ENCODE measurements at places on chromosomes 4 and X.

DNA sequence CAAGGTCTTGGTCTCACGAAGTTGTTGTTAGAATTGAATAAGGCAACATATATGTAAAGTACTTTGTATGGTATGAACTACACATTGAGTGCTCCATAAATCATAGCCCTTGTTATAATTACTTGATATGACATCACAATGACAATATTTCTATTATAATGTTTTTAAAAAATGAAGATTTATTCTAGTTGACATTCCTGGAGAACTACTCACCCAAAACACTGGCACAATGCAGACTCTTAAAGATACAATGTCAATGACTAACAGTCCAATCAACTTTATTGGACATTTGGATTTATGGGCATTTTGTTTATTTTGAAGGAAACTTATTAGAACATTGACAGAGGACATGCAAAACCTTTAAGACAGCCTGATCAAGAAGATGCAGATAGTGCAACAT, 55.3 kb downstream of the ASB9 start:
- DNase-seq = no peak

DNA sequence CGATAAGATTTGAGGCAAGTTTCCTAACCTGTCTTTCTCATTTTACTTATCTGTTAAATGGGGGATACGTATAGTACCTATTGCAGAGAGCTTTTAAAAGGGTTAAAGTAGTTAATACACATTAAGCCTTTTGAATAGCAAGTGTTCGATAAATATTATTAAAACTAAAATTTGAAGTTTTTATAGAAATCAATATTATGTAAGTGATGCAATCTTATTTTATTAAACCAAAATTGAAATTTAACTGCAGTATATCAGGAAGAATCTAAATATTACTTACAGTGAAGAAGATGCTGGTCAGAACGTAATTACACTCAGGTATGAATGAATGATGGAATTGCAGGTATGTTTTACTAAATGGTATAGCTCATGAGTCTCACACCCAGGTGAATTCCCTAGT, 58.0 kb downstream of the ANXA3 start:
- DNase-seq = no peak

DNA sequence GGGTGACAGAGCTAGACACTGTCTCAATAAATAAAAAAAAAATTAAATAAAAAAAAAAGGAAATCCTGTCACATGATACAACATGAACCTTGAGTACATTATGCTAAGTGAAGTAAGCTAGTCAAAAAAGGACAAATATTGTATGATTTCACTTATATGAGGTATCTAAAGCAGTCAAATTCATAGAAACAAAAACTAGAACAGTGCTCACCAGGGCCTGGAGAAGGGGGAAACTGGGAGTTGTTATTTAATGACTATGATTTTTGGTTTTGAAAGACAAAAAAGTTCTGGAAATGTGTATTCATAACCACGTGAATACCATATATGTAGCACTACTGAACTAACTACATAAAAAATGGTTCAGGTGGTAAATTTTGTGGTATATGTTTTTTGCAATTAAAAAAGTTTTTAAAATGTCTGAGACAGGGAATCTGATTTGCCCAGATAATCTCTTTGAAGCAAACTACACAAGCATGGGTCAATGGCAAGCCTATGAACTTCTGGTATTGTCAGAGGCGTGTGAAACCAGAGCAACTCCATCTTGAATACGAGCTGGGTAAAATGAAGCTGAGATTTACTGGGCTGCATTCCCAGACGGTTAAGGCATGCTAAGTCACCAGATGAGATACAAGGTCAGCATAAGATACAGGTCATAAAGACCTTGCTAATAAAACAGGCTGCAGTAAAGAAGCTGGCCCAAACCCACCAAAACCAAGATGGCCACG, 42.3 kb downstream of the ANAPC10 start:
- DNase-seq = no peak

GRCh38 chr4:40377512-40378365, 42.6 kb downstream of the CHRNA9 start:
- DNase-seq = no peak

- no peak for DNase-seq
These were observed 370.7 kb downstream of the FBXW7 start for GRCh38 chr4:152165146-152165545.

All from stimulated activated CD4-positive, alpha-beta T cell treated with anti-CD3 and anti-CD28 coated beads, Interleukin-2, amount 100 ng/mL, for 48 hours (primary cell).